ENCODE measurements at places on chromosomes 1 and 21. TPM values are rescaled to one million over a fixed set of nuclear protein-coding genes. Genes with fewer than 3 reads are reported as not detected.

GRCh38 chr1:70896224-70896623 lies 151.4 kb downstream of the PTGER3 start:
- no peaks in the 10 kb centered on the region for H3K36me3 ChIP-seq
- no peak for DNase-seq
- H3K4me1 ChIP-seq: no peaks in the 10 kb centered on the region
- H3K4me3 ChIP-seq: no peak overlapping the region

- no peak overlapping the region for H3K4me3 ChIP-seq
- no peak for DNase-seq
- peaks cover 36% of the 10 kb centered on the region for H3K4me1 ChIP-seq
- no peaks in the 10 kb centered on the region for H3K27me3 ChIP-seq
These were observed 59.5 kb downstream of the MRPS6 start for GRCh38 chr21:34132926-34133325.

- no peak overlapping the region for H3K27ac ChIP-seq
- H3K27me3 ChIP-seq: no peaks in the 10 kb centered on the region
- no peak for DNase-seq
- H3K36me3 ChIP-seq: no peaks in the 10 kb centered on the region
- H3K4me3 ChIP-seq: no peak overlapping the region
These were observed 8.9 kb downstream of the OR2T11 start for GRCh38 chr1:248625971-248626370.

HDAC1 gene
- 108 TPM for total RNA-seq
